Lung (tissue), 17 donors: ENCODE measurements at places on chromosomes 2 and 18. TPM values are rescaled to one million over a fixed set of nuclear protein-coding genes. Genes with fewer than 3 reads are reported as not detected.

Gene RAB11FIP5
- 11.0 TPM for total RNA-seq

Gene RGPD3
- 0.09 TPM for total RNA-seq

Gene LRRC30
- total RNA-seq = not detected

Gene GPR55
- total RNA-seq = 0.58 TPM

Gene PTCD3
- 172 TPM for total RNA-seq

Gene LONRF2
- total RNA-seq = 4.4 TPM

Gene TLX2
- total RNA-seq = not detected

- DNase-seq = peak; percentile 67
These were observed 119.0 kb upstream of the ZFP36L2 start for GRCh38 chr2:43345391-43345813.

DNA sequence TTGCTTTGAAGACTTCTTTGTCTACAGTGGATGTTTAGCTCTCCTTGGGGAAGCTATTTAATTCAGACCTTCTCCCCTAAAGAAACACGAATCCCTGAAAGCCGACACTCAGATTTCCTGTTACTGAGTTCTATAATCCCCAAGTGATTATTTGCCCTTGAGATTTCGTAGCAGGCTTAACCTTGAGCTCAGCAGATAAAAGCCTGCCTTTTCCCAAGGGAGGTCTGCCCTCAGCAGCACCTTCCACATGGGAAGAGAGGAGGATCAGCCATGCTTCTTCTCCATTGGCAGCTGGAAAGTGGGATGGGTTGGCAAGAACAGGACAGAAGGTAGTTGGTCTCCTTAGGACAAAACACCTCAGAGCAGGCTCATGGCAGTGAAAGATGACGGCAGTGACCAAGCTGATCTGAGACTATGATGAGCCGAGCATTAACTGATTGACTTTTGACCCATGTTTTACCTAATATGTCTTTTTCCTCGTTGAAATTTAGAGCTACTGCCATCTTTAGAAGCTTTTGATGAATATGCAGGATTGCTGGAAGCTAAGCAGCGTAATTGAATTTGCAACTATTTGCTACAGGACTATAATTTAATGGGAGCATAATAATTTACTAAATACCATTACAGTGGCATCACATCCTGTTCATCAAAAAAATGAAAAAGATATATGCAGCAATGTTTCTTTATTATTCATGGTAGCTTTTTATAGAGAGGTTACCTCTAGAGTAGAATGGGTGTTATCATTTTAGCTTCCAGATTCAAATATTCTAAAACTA is 511.1 kb upstream of the ID2 start:
- DNase-seq = no peak

GRCh38 chr18:13587937-13588336 is 138.4 kb downstream of the FAM210A start:
- DNase-seq = no peak

GRCh38 chr2:103656558-103656957 is 894.7 kb downstream of the TMEM182 start:
- DNase-seq = peak; percentile 6

DNA sequence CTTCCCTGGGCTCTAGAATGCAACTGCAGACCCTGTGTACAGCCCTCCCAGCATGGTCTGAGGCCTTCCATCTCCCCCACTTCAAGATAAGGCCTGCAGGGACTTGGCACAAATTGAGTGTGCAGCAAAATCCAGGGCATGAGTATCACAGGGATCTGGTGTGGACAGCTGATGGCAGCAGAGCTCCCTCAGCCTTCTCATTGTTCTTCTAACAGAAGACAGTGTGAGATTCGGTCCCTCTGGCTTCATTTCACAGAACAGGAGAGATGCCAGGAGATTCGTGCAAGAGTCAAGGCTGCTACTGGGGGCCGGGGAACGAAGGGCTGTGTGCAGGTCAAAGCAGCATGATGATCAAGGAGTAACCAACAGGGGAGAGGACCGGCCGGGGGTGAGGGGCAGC is 85.8 kb downstream of the UXS1 start:
- peak; percentile 70 for DNase-seq

DNA sequence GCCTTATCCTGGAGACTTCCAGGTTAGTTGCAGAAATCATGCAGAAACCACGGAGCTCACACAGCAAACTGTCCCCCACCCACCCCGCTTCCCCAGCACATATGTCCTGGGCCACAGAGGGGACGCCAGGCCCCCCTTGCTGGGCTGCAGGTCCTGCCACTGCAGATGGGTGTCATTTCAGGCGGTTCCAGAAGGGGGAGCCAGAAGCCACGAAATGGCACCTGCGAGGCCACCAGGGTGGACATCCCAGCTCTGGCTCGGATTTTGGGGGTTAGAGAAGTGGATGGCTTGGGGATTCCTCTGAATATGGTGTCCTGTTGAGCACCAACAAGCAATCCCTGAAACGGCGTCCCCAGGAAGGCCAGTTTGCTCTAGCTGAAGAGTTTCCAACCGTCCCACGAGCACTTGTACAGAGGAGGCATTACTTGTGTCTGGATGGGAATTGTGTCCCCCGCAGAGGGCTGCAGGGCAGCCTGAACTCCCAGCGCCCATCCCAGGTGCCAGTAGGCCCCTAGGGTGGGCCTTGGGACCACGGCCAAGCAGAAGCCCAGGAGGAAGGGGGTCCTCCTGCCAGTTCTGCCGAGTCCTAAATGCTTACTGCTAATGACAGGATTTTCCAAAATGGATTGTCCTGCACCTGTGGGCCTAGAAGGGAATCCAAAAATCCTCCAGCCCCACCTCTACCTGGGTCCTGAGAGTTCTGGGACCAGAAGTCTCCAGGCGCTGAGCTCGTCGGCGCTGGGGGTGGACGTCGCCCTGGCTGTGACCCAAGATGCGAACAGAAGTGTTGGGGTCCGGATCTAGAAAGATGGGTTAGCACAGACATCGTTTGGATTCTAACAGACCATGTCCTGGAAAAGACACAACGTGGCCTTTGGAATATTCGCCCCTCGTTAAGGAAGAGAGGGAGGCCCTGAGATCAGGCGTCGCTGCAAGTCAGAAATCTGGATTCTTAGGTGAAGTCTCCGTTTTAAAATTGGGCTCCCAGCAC is 14.6 kb upstream of the NFATC1 start:
- peak; percentile 77 for DNase-seq

DNA sequence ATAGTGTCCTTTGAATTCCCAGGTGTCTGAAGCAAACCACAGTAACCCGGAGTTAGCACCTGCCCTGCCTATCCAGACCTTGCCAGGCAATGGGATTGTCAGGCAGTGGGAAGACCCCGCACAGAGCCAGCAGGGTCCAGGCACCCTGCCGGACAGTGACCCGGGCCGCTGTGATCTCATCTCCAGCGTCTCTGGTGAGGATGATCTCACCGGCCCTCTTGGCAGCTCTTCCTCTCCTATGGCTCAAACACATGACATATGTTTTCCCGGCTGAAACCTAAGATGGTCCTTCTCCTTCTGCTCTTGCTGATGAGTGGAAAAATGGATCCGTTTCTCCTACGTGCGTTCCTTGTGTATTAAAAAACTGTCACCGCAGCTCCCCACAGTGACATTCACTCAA is 75.1 kb downstream of the ACOXL start:
- no peak for DNase-seq

- DNase-seq = peak; percentile 37
These were observed 210.6 kb downstream of the IKZF2 start for GRCh38 chr2:212940816-212941215.

- no peak for DNase-seq
These were observed 99.2 kb downstream of the R3HDM1 start for GRCh38 chr2:135630488-135630887.

DNA sequence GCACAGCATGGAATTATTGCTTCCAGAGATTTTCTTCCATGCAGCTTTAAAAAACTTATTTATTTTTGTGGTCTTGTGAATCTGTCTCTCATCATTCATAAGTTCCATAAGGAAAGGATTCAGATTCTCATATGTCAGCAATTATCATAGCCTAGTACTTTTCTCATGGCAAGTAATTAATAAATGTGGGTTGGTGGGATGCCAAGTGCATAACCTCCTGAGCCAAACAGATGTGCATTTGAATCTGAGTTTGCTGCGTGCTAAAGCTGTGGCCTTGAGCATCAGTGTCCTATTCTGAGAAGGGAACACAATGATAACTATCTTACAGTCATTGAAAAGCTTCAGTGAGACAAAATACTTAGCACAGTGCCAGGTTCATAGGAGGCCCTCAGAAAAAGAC is 331.9 kb downstream of the PDE11A start:
- peak; percentile 76 for DNase-seq

GRCh38 chr2:163657281-163657656 is 78.5 kb downstream of the FIGN start:
- DNase-seq = no peak

- DNase-seq = no peak
These were observed 1.4 kb downstream of the ACTR1B start for GRCh38 chr2:97662386-97662894.

GRCh38 chr2:222319586-222320435 is 21.0 kb upstream of the PAX3 start:
- DNase-seq = peak; percentile 71

DNA sequence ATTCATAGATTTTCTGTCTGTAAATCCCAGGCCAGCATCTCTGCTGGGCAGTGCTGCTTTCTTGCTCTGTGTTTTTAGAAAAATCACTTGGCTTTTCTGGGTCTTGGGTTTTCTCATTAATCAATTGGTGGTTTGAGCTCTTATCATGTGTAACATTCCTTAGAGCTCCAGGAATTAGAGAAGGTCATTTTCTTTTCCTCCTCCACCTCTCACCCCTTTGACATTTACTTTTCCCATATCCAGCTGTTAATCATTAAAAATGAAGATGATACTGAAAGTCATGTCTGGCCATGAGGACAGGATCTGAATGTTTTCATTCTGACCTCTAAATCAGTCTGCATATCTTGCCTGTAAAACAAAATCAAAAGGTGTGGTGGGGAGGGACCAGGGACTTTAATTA is 111.0 kb downstream of the LRRTM1 start:
- DNase-seq = no peak

- no peak for DNase-seq
These were observed 162.1 kb downstream of the LDLRAD4 start for GRCh38 chr18:13380691-13381070.
